ENCODE measurements at places on chromosomes 5 and 9. TPM values are rescaled to one million over a fixed set of nuclear protein-coding genes. Genes with fewer than 3 reads are reported as not detected.

TAS2R1 gene
- not detected for total RNA-seq

APBA1 gene
- total RNA-seq, result 2.4 TPM

TMEM252 gene
- total RNA-seq, result not detected

SHISAL2B gene
- not detected for total RNA-seq

KIF27 gene
- total RNA-seq, result 5.6 TPM

GABRA1 gene
- not detected for total RNA-seq

HMMR gene
- total RNA-seq, result 3.6 TPM

MEIKIN gene
- 0.85 TPM for total RNA-seq

SLC4A9 gene
- not detected for total RNA-seq

ACTBL2 gene
- 0.16 TPM for total RNA-seq

DNA sequence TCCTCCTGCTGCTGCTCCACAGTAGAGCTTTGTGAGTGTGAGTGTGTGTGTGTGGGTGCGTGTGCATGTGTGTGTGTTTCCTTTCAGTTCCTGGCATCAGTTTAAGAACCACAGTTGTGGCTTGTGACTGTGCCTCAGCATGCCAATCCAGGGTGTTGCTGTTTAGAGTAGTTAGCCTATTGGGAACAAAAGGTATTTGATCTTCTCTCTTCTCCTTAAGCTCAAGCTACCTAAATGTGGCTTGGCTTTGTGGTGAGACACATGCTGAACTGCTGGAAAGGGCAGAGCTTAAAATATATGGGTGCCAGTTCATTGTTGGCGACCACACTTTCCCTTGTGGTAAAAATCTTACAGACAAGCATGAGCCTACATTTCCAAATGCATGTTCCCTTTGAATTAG is 116.6 kb upstream of the BNC2 start:
- H3K4me3 ChIP-seq, result no peak overlapping the region
- no peak overlapping the region for H3K27ac ChIP-seq
- DNase-seq, result no peak
- H3K4me1 ChIP-seq, result no peaks in the 10 kb centered on the region
- H3K27me3 ChIP-seq, result no peaks in the 10 kb centered on the region

DNA sequence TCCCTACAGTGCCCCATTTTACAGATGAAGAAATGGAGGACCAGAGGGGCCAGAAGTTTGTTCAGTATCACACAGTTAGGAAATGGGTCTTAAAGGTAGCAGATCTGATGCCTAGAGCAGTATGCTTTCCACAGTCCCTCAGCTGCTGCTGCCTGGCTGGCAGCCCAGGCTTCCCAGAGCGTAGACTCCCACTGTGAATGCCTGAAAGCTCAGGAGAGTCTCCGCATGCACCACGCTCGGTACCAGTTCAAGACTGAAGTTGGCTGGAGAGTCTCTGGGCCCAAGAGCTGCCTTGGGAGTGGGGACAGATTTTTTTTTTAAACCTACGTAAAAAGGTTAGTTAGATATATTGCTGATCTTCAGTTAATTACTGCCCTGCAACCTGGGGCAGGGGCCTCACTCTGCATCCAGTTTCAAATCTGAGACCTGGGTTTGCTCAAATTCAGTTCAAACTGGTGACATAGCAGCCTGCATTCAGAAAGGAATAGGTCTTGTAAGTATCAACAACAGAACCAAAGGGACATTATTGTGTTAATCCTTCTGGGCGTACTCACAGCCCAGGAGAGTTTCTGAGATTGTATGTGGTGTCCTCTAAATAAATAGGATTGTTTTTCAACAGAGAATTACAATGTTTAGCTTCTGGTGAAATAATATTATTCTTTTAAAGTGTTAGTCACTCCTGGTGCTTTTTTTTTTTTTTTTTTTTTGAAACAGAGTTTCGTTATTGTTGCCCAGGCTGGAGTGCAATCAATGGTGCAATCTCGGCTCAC is 8.3 kb downstream of the NANS start:
- H3K36me3 ChIP-seq, result no peaks in the 10 kb centered on the region
- no peaks in the 10 kb centered on the region for H3K4me1 ChIP-seq
- no peaks in the 10 kb centered on the region for H3K27me3 ChIP-seq
- H3K4me3 ChIP-seq, result no peak overlapping the region
- H3K27ac ChIP-seq, result no peak overlapping the region
- no peak for DNase-seq

GRCh38 chr5:23579566-23579965 is 72.2 kb downstream of the PRDM9 start:
- H3K27me3 ChIP-seq, result no peaks in the 10 kb centered on the region
- no peak overlapping the region for H3K4me3 ChIP-seq
- H3K4me1 ChIP-seq, result no peaks in the 10 kb centered on the region
- H3K27ac ChIP-seq, result no peak overlapping the region
- no peaks in the 10 kb centered on the region for H3K36me3 ChIP-seq

- no peak for DNase-seq
- no peaks in the 10 kb centered on the region for H3K4me1 ChIP-seq
- H3K27me3 ChIP-seq, result no peaks in the 10 kb centered on the region
- no peak overlapping the region for H3K27ac ChIP-seq
- no peaks in the 10 kb centered on the region for H3K36me3 ChIP-seq
These were observed 73.2 kb downstream of the UBAP1 start for GRCh38 chr9:34252016-34252415.

- no peaks in the 10 kb centered on the region for H3K27me3 ChIP-seq
- DNase-seq, result no peak
- peaks cover 27% of the 10 kb centered on the region for H3K4me1 ChIP-seq
- no peak overlapping the region for H3K4me3 ChIP-seq
- H3K27ac ChIP-seq, result peak overlapping the region; percentile 10
These were observed 24.2 kb upstream of the STOM start for GRCh38 chr9:121394292-121394691.

GRCh38 chr5:178769617-178770260 is 39.3 kb upstream of the ZNF354A start:
- no peaks in the 10 kb centered on the region for H3K27me3 ChIP-seq
- no peaks in the 10 kb centered on the region for H3K36me3 ChIP-seq
- no peak for DNase-seq
- no peaks in the 10 kb centered on the region for H3K4me1 ChIP-seq
- H3K27ac ChIP-seq, result no peak overlapping the region

DNA sequence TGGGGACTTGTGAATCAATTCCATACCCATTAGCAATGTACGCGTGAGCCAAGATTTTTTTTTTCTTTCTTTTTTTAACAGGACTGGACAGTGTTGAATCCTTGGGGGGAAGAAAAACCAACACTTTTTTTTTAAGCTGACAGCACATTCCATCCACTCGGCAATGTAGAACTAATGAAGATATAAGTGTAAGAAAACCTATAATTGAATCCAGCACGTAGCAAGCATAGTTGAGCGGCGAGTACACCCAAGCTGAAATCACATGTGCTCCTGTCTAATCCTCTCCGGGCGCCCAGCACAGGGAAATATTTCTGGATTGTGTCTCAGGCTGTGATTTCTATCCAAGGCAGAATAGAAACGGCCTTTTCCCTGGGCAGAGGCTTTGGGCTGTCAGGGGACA is 118.2 kb downstream of the BOD1 start:
- H3K4me3 ChIP-seq, result no peak overlapping the region
- no peak overlapping the region for H3K27ac ChIP-seq
- no peaks in the 10 kb centered on the region for H3K36me3 ChIP-seq
- no peak for DNase-seq
- no peaks in the 10 kb centered on the region for H3K4me1 ChIP-seq
- no peaks in the 10 kb centered on the region for H3K27me3 ChIP-seq

DNA sequence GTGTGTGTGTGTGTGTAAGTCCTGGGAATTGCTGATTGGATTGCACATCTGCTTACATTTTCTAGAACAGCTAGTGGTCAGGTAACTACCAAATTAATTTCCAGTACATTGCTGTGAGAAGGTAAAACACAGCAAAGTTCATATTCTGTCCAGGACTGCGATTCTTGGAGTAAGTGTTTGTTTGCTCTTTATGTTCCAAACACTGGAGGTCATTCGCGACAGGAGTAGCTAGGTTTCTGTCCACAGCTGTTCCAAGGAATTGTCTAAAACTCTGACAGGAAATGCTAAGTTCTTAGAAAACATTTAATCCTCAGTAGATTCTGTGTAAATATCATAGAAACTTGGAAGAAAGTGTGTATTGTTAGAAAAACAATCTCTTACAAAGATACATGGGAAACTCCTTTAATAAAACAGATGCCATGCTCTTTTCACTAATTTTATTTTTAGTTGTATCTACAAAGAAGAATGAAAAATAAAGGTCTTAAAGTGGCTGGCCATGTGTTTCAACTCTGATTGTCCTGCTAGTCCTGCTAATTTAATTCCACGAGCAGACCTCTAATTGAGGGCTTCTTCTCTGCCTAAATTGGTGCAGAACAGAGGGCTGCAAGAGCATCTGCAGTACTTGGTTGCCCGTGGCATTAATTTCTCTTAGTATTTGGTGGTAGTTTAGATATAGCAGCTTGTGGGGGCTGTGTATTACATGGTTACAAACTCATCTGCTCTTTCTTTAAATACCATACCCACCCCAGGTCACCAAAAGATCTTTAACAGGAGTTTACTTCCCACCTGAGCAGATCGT is 464.5 kb downstream of the RASEF start:
- no peak for DNase-seq
- no peaks in the 10 kb centered on the region for H3K36me3 ChIP-seq
- H3K27me3 ChIP-seq, result no peaks in the 10 kb centered on the region
- no peaks in the 10 kb centered on the region for H3K4me1 ChIP-seq

- no peak overlapping the region for H3K4me3 ChIP-seq
- no peaks in the 10 kb centered on the region for H3K36me3 ChIP-seq
- no peaks in the 10 kb centered on the region for H3K27me3 ChIP-seq
- no peak overlapping the region for H3K27ac ChIP-seq
- peak; percentile 33 for DNase-seq
These were observed 81.1 kb downstream of the AOPEP start for GRCh38 chr9:94807556-94807955.

DNA sequence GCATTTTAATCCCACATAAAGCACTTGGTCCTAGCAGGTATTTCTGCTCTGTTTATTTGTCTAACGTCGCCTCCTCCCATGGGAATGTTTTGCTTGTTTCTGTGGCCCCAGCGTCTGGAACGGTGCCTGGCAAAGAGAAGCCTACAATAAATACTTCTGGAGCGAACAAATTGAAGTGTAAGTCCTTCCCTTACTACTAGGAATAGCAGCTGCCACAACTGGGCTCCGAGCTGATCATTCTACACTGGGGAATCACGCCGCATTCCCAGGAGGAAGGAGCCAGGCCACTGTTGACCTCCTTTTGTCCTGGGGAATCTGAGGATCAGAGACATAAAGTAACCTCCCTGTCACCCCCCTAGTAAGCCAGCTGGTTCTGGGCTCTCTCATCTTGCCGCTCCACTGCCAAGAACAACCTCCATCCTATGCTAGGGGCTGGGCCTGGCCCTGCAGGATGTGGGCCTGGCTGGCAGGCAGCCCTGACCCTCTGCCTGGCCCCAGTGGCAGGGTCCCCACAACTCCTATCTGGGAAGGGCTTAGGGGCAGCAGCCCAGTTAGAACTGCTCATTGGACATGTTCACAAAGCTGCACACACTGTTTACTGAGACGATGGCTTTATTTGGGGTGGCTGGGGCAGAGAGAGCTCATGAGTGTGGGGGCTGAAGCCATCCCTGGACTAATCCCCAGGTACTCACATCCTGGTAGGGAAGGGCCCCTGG is 82.8 kb downstream of the GTF3C4 start:
- no peaks in the 10 kb centered on the region for H3K4me1 ChIP-seq
- H3K4me3 ChIP-seq, result no peak overlapping the region
- H3K27ac ChIP-seq, result no peak overlapping the region
- H3K27me3 ChIP-seq, result no peaks in the 10 kb centered on the region
- peak; percentile 45 for DNase-seq

All from left lung (tissue), 14 donors.